Stimulated activated CD4-positive, alpha-beta T cell treated with anti-CD3 and anti-CD28 coated beads, Interleukin-4, amount 100 ng/mL, for 4 hours (primary cell): ENCODE measurements at places on chromosomes 1 and 21.

DNA sequence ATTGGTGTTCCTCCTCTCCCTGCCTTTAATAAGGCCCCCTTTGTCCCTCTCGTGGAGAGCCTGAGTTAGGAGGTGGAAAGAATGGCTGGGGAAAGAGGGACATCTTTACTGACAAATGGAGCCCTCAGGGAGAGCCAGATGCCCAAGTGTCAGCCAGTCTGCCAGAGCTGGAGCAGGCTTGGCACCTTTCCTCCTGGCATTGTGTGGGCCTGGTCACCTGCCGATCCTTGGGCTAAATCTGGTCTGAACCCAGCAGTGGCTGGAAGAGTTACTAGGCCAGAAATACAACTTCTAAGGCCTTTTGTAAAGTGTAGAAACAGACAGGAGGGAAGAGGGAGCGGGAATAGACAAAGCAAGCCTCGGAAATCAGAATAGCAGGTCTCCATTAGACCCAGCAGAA lies 24.9 kb downstream of the VANGL1 start:
- DNase-seq: no peak

DNA sequence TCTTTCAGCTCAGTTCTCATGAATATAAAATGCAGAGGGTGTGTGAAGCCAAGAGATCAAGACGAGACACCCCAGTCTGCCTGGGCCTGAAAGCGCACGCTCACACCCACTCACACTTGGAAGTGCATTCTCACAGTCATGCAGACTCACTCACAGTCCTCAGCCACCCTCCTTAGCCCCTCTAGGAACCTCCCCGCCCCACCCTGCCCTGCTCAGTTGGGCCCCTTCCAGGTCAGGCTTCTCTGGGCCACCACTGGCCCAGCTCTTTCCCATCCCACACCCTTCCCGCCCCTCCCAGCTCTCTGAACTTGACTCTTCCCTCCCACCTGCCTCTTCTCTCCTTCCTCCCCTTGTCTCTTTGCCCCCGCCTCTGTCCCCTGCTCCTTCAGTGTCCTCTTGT lies 93.8 kb downstream of the EPHB2 start:
- DNase-seq: no peak

GRCh38 chr21:35924714-35925301 lies 135.5 kb downstream of the SETD4 start:
- DNase-seq: no peak

DNA sequence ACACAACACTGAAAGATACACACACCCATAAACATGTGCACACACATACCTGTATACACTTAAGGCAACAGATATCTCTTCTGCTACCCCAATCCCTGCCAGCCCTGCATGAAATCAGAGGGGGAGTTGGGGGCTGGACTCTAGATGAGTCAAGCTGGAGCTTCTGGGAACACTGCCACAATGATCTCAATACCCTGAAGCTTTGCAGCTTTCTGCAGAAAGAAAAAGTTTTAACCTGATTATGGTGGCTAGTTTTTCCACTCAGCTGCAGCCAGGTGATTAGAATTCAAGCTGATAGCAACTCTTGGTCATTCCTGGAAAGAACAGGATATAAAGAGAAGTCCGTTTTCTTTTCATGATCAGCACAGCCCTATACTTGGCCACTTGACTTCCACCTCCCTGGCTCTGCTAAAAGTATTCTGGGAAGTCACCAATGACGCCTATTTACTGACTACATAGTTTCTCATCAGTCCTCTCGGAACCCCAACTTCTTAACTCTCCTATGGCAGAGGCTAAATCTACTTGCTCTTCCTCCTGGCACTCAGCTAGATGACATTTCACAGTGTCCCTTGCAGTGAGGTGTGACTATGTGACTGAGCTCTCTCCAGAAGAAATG lies 20.7 kb upstream of the DNASE2B start:
- DNase-seq: no peak

DNA sequence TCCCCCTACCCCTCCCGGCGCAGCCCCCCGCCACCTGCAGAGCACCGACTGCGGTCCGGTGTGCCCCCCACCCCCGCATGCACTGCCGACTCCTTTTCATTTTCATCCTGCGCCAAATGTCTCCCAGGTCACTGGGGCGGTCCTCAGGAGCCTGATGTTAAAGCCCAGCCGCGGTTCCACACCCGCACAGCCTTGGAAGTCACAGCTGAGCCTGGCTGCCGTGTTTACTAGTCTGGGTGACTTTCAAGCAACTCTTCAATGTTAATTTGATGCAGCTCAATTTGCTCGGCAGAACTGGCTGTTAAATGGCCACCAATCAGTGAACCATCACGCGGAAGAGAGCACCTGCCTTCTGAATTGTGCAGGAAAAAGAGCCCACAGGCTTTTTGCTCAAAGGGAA lies 27.2 kb downstream of the THAP3 start:
- no peak for DNase-seq

DNA sequence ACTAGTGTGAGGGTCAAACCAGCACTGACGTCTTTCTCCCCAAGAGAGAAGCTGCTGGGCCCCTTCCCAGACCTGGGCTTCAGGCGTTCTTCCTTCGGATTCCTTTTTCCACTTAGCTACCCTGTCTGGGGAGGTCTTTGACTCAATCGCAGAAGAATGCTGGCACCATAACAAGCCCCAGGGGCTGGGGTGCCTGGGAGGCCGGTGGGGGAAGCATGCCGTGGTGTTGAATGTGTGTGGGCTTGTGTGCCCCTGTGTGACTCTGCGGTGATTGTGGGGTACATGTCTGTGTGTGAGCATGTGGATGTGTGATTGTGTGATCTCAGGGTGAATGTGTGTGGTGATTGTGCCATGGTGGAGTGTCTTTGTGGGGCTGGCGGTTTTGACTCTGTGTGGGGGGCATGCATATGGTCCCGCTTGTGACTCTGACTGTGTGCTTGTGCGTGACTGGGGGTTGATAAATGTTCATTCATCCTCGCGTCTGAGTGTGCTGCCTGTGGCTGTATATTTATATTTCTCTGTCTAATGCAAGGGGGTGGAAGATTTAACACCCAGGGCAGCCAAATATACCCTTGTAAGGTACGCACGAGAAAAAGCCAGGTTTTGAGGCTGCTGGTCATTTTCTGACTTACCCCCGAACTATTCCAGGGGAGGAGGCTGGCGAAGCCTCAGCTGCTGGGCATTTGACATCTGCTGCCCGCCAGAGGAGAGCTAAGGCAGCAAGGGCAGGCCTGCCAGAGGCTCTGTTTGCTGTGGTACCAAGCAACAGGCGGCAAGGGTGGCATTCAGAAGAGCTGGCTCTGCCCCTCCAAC lies 1.1 kb upstream of the SYNC start:
- no peak for DNase-seq

- DNase-seq: no peak
Observed at GRCh38 chr1:207972337-207972736, 61.4 kb upstream of the CD34 start.

GRCh38 chr21:31659286-31659535 lies 282 bp upstream of the SOD1 start:
- no peak for DNase-seq

GRCh38 chr1:202249436-202249835 lies 55.8 kb downstream of the LGR6 start:
- DNase-seq: no peak

- no peak for DNase-seq
Observed at GRCh38 chr21:31107871-31108270, 69.6 kb upstream of the KRTAP19-8 start.

DNA sequence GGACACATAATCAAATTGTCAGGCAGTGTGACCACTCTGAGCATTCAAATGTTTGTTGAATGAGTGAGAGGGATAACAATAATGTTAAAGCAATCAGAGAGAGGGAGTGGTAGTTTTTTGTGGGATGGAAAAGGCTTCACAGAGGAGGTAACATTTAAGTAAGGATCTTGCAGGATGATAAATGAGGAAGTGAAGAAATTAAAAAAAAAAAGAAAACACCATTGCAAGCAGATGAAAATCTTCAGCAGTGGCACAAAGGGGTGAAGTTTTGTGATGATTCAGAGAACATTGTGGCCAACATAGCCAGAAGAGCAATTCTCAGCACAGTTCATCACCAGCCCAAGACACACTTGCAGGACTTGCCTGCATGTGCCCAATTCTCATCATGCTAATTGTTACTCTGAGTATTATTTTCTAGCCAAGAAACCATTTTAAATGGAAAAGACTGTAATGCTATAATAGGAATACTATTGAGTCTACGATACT lies 35.0 kb downstream of the OVGP1 start:
- DNase-seq: no peak

- DNase-seq: no peak
Observed at GRCh38 chr1:64743954-64744491, 852 bp upstream of the RAVER2 start.

DNA sequence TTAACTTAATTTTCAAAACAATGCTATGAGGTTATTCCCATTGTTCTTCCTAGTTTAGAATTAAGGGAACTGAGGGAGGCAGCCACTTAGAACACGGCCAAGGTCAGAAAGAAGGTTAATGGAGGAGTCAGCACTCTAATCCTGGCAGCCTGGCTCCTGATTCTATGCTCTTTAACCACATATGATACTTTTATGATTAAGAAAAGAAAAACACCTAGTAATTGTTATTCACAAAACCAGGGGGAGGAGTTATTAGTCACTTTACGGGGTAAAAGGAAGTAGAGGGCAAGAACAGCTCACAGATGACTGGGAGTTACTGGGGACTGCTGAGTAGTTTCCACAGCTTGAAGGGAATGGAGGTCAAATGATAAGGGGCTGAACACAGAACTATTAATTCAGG lies 38.6 kb downstream of the GADD45A start:
- DNase-seq: no peak

DNA sequence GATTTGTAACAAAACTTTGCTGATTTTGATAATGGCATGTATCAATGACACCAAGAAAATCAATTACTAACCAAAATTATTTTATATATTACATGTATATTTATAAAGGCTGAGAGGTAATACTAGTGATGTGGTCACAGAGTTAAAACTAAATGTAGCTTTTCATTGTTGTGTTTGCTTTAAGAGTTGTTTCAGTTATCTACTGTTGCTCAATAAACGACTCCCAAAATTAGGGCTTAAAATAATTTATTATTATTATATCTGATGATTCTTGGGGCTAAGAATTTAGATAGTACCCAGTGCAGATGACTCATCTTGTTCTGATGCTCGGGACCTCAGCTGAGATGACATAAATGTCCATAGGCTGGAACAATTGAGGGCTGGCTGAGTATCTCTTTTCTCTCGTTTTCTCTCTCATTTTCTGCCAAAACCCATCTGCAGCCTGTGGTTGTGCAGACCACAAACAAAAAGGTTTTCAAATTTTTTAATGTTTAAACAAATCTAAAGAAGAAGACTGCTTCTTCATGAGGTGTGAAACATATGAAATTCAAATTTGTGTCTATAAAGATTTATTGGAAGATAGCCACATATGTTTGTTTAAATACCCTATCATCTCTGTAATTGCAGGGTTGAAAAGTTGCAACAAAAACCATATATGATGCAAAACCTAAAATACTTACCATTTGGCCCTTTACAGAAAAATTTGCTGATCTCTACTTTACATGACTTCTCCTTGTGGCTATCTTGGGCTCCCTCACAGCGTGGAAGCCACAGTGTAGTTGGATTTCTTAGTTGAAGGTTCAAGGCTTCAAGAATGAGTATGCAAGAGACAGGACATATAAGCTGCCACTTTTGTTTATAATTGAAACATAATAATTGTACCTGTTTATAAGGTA lies 14.8 kb upstream of the PTPRC start:
- DNase-seq: no peak

DNA sequence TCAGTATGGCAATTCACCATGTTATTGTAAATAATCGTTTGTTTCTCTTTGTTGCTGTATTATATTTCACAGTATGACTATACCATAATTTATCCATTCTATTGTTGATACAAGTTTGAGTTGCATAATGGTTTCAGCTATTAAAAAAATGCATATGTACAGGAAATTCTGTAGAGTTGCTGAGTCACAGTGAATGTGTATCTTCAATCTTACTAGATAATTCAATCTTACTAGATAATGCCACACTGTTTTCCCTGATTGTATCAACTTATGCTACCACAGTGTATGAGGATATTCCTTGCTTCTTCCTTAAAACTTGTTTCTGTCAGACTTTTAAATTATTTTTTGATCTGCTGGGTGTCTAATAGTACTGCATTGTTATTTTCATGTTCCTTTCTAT lies 3.5 kb upstream of the COA6 start:
- DNase-seq: no peak

DNA sequence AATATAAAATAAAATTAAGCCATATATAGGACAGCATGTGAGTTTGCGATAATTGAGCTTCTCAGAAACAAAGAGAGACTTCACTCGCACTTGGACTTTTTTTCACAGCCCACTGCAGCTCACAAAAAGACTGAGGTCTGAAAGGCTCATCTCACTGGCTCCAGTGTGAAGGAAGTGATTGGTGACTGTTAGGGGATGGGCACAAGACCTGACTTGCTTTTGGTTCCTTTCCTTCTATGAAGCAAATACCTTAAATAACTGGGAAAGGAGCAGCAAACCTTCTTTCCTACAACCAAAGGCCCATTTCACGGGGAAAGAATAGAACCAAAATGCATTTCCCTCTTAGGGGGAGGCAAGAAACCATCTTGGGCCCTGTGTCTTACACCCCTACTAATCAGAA lies 13.1 kb upstream of the TTLL7 start:
- no peak for DNase-seq

- no peak for DNase-seq
Observed at GRCh38 chr1:221630236-221630635, 111.7 kb downstream of the DUSP10 start.

GRCh38 chr1:191026828-191027227 lies 549.2 kb upstream of the BRINP3 start:
- DNase-seq: no peak

- no peak for DNase-seq
Observed at GRCh38 chr1:212792396-212792908, 758 bp downstream of the TATDN3 start.

- no peak for DNase-seq
Observed at GRCh38 chr1:169024255-169024654, 82.2 kb upstream of the ATP1B1 start.

- DNase-seq: no peak
Observed at GRCh38 chr1:167202049-167202448, 18.6 kb upstream of the POU2F1 start.

GRCh38 chr1:30388386-30388785 lies 335.0 kb downstream of the MATN1 start:
- no peak for DNase-seq

DNA sequence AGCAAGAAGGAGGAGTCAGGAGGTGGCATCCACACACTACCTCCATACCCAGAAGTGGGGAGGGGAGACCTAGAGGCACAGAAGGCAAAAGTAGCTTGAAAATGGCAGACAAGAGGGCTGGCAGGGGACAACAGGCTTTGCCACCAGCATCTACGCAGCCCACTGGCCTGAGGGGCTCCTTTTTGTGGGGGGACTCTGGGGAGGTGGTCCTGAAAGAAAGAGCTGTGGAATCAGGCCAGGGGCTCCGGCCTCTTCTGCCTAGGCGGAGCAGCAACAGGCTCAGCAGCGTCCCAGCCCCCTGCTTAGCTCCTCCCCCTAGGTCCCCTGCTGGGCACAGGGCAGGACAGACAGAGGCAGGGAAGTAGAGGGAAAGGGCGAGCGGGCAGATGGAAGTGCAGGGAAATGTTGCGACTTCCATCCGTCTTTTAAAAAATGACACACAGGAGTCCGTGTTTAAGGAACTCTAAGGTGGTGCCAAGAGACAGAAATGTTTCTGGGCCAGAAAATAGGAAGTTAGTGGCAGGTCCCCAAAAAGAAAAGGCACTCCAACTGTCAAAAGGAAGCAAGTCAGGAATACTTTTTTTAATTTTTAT lies 10.0 kb upstream of the LEFTY2 start:
- DNase-seq: no peak

- no peak for DNase-seq
Observed at GRCh38 chr1:118949315-118949714, 38.8 kb downstream of the TBX15 start.
